ENCODE measurements at places on chromosomes 1 and 21. TPM values are rescaled to one million over a fixed set of nuclear protein-coding genes. Genes with fewer than 3 reads are reported as not detected.

OR14K1 gene
- total RNA-seq, result not detected

PPP1R15B gene
- total RNA-seq, result 7.5 TPM

DNM3 gene
- 1.9 TPM for total RNA-seq

ATAD3C gene
- total RNA-seq, result 0.15 TPM

HRNR gene
- total RNA-seq, result not detected

OPRD1 gene
- under 0.01 TPM for total RNA-seq

GREM2 gene
- 18.4 TPM for total RNA-seq

CA6 gene
- total RNA-seq, result not detected

COL16A1 gene
- 119 TPM for total RNA-seq

SMPDL3B gene
- 0.12 TPM for total RNA-seq

C1orf87 gene
- not detected for total RNA-seq

RHCE gene
- total RNA-seq, result 1.1 TPM
